ENCODE measurements at places on chromosomes 6 and 20.

GRCh38 chr6:122347751-122348150 lies 51.7 kb upstream of the HSF2 start:
- peak; percentile 40 for DNase-seq

- DNase-seq: no peak
Observed at GRCh38 chr6:127332383-127332961, 10.9 kb downstream of the ECHDC1 start.

- DNase-seq: no peak
Observed at GRCh38 chr6:150392452-150393220, 23.8 kb downstream of the IYD start.

DNA sequence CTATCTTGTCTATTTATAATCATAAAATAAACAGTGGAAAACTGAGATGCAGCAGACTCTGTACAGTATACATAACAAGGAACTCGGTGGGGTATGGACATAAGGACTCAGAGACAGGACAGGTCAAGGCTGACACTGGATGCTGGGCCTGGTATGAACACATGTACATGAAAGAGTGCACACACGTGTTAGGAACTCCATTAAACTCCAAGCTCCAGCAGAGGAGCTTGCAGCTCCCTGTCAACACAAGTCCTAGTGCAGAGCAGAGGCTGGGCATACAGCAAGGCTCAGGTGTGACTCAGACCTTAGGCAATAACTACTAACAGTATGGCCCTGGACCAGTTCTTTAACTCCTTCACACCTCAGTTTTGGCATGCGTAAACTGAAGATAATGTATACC lies 17.1 kb downstream of the NAPB start:
- no peak for DNase-seq

- no peak for DNase-seq
Observed at GRCh38 chr6:43843669-43844171, 73.7 kb downstream of the VEGFA start.

DNA sequence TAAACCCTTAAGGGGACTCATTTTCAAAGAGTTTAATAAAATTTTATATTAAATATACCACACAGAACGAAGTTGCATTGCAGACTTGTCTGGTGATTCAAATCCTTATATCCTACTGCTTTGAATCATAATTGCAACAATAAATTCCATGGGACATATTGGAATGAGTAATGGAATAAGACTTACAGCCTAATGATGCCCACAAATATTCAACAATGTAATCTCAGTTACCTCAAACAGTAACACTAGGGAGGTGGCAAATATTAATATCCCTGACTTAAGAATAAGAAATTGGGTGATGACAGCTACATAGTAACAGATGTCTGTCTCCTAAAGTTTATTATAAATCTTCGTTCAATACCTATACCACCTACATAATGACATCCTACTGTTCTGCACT lies 52.6 kb downstream of the BMP5 start:
- no peak for DNase-seq

DNA sequence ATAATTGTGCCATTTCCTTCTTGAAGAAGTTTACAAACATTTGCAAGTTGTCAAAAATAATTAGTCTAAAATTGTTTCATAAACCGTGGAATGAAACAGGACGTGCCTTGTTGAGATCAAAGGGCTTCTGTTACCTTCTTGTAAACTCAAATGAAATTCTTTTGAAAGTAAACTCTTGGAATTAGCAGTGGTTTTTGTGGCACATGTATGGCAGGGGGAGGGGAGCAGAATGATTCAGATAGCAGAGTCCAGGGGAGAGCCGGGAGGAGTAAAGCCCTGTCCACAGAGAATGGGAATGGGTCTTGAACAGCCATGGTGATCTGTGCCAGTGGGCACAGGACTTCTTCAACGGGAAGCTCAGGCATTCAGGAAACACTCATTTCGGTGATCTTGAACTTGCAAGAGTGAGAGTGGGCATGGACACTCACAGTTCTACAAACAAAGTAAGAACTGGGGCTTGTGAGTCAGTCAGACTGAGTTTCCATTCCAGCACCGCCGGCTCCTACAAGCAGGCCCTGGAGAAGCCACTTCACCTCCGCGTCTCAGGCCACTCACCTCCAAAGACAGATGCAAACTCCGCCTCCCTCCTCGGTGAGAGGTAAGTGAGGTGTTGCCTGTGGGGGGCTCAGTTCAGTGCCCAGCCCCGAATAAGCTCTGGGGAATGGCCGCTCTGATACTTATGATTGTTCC lies 143.1 kb downstream of the CDH26 start:
- no peak for DNase-seq

DNA sequence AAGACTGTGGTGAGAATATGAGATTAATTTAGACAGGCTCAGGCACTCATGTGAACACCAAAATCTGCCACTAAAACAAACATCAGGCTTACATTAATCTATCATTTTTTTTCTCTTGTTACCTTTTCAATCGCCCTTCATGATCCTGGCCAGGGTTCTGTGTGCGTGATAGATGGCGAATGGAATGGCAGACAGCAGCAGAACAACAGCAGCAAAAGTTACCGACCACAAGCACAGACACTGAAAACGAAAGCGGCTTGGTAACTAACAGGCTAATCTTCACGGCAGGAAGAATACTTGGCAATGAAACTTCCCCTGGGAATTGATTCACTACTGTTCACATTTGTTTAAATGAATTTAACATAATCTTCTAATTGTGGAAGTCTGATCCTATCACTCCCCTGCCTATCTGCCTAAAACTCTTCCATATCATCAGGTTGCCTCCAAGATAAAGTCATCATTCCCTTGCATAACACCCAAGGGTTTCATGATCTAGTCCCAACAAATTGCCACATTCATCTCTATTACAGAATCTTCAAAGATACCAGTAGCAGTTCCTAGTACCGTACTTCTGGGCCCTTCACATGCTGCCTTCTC lies 28.7 kb downstream of the PTPRK start:
- peak; percentile 38 for DNase-seq

GRCh38 chr6:162681447-162681846 lies 46.1 kb downstream of the PRKN start:
- DNase-seq: no peak

DNA sequence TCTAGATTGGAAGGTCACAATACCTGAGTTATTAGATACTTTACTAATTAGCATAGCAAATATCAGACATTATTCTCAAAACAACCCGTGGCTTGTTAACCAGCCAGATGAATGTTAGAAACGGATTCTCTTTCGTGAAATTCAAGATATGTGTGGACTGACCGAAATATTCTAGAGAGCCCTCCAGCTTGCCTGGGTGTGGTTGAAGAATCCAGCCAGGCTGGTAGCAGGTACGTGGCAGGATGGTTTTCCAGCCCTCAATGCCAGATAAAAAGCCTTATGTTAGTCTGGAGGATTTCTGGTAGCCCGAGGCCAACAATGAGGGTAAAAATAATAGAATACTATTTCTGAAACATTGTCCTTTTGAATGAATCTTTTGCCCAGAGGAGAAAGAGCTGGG lies 19.3 kb downstream of the ECT2L start:
- DNase-seq: no peak

GRCh38 chr20:3927486-3928291 lies 38.5 kb downstream of the PANK2 start:
- peak; percentile 65 for DNase-seq

DNA sequence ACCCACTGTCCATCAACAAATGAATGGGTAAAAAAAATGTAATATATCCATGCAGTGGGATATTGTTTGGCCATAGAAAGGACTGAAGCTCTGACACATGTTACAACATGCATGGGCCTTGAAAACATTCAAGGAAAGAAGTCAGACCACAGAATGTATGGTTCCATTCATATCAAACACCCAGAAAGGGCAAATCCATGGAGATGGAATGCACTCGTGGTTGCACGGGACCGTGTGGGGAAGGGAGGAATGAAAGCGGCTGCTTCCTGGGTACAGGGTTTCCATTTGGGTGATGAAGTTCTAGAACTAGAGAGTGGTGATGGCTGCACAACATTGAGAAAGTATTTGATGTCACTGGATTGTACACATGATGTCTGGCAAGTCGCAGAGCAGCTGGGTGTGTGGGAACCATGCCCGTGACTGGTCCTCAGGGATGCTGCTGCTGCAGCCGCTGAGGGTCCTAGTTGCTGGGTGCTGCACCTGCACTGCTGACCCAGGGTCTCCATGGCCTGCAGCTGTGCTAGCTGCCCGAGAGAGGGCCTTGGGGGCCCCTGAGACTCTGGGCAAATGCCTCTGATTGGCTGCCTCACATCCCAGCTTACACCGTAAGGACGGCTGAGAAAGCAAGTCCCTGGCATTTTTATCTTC lies 220.3 kb downstream of the NRN1 start:
- peak; percentile 20 for DNase-seq

GRCh38 chr20:58428364-58428763 lies 39.3 kb downstream of the VAPB start:
- DNase-seq: no peak

DNA sequence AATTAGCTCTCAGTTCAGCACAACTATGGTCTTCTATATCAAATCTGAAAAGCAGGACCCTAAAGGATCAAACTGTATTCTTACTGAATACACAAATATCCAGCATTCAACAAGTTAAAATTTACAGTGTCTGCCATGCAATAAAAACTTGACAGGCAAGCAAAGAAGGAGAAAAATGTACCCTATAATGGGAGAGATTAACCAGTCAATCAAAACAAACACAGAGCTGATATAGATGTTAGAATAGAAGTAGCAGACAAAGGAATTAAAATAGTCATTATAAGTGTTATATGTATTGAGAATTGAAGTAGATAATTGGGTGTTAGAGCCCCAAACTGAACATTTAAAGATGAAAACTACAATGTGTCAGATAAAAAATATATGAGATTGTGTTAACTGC lies 914.9 kb downstream of the EPHA7 start:
- DNase-seq: no peak

- peak; percentile 54 for DNase-seq
Observed at GRCh38 chr20:59560588-59561227, 43.6 kb upstream of the PHACTR3 start.

DNA sequence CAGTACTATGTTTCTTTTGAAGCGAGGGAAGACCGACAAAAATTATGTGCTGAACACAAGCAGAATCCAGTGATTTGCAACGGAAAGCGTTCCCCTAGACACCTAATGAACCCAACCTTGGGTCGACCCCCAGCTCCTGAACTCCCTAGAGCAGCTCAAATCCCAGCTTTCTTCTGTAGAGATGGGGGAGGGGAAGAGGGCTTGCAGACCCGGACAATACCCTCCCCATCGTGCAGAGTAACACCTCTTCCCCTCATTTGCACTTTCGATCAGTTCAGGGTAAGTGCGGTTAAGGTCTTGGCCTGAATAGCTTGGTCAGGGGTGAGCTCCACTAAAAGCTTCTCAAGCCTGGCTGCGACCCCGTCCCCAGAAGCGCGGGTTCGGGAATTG lies 404 bp downstream of the CEP162 start:
- DNase-seq: no peak

- DNase-seq: no peak
Observed at GRCh38 chr20:35979544-35979943, 11.2 kb downstream of the CNBD2 start.

DNA sequence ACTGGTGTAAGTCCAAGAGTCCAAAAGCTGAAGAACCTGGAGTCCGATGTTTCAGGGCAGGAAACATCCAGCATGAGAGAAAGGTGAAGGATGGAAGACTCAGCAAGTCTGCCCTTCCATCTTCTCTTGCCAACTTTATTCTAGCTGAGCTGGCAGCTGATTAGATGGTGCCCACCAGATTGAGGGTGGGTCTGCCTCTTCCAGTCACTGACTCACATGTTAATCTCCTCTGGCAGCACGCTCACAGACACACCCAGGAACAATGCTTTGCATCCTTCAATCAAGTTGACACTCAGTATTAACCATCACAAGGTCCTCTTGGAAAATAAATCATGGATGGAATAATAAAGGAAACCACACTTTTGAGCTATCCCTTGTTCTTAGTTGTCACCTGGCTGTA lies 121.2 kb downstream of the MAP3K7 start:
- peak; percentile 28 for DNase-seq

DNA sequence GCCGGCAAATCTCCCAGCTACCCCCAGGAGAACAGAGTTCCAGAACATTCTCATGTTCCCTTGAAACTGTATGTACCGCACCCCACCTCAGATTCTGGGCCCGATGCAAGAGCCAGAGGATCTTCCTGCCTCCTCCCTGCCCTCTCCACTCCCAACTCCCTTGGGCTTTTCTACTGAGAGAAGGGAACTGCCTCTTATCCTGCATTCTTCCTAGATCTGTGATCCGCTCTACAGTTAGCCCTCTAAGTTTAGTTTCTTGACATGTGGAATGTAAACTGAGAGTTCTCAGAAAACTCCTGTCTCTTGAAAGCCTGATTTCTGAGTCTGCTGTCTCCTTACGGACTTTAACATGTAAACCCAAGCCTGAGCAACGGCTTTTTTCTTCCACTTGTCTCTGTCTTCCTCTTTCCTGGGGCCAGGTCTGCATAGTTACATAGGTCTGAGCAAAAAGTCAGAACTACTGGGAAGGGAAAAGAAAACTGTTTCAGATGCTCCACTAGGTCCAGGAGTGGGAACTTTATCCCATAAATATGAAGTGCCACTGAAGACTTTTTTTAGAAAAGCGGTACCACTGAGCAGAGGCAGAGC lies 86.5 kb upstream of the TNFAIP3 start:
- no peak for DNase-seq

- peak; percentile 48 for DNase-seq
Observed at GRCh38 chr6:161169696-161170095, 104.2 kb downstream of the AGPAT4 start.

DNA sequence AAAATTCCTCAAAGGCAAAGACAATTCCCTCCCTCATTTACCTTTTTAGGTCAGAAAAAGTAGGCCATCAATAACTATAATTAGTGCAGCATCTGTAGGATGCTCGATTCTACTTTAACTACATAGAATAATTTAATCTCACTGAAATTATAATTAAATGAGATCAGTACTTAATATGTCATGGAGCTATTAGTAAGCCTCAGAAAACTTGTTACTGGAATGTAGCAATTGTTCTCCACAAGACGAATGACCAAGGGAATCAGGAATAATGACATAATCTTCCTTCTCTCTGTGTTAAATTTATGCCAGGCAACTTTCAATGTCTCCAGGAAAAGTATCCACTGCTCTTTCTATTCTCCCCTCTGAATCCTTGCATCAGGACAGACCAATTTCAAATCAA lies 34.1 kb downstream of the SESN1 start:
- DNase-seq: peak; percentile 54

DNA sequence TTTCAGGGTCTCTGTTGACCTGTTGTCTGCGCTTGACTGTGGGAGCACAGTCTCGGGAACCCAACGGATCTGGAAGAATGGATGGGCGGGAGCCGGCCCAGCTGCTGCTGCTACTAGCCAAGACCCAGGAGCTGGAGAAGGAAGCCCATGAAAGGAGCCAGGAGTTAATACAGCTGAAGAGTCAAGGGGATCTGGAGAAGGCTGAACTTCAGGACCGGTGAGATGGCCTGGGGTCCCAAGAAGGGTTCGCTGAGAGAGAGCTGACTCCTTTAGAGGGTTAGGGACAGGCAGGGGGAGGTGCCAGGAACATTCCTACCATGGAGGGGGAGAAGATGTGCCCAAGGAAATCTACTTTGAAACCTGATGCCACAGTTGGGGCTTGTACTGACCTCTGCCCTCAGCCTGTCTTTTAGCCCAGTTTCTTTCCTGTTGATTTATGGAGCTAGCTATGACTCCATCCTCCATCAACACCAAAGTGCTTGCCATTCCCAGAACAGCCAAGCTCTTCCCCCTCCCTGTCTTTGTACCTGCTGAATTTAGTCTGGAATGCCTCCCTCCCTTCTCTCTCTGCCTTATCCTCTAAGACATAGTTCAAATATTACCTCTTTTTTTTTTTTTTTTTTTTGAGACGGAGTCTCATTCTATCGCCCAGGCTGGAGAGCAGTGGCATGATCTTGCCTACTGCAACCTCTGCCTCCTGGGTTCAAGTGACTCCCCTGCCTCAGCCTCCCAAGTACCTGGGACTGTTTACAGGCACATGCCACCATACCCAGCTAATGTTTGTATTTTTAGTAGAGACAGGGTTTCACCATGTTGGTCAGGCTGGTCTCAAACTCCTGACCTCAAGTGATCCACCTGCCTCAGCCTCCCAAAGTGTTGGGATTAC lies 12.2 kb downstream of the CEP250 start:
- no peak for DNase-seq
